ENCODE measurements at places on chromosomes 6 and 20.

DNA sequence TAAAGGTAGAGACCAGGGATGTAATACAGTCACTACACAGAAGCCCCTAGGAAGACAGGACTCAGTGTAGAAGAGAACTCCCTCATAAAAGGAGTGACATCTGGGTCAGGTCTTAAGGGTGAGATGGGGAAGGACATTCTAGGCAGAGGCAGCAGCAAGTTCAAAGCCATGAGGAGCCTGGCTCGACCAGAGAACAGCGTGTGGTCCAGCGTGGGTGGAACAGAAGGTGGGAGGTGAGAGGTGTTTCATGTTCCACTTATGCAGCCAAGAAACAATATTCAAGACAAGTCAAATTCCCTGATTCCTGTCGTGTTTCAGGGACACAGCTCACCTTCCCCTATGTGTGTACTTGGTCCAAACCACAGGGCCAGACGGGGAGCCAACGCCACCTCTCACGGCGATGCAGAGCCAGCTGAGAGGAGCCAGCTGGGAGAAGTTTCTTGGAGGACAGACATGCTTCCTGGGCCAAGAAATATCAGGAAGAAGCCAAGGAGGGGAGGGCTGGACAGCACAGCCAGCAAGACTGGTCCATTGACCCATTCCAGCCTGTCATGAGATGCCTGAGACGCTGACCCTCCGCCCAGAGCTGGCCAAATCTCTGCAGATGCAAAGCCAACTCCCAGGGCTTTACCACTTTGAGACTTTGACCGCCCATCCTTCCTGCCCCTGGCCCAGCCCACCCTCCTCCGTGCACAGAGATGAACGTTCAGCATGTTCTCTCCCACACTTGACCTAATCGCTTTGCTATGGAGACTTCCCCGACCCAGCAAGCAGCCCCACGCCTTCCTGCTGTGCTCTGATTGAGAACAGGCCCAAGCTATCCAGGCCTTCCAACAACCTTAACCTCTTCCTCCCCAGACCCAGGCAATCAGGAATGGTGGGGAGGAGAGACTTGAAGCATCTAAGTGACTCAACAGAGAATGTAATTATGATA lies 113.8 kb downstream of the PRND start:
- no peak for DNase-seq

DNA sequence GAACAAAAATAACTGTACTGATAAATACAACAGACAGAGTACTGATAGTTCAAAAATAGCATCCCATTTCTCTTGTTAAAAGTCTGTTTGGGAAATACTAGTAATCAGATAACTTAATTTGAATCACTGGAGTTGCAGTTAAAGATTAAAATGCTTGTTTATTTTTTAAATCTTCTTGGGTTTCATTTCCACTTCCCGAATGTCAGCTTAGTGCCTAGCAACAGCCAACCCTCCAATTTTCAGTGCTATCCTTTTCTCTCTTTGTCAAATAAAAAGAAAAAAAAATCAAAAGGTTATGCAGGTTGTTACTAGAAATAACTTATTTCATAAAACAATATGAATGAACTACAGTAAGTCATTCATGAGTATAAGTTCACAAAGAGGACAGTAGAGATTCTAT lies 257.7 kb upstream of the STXBP5 start:
- no peak for DNase-seq

DNA sequence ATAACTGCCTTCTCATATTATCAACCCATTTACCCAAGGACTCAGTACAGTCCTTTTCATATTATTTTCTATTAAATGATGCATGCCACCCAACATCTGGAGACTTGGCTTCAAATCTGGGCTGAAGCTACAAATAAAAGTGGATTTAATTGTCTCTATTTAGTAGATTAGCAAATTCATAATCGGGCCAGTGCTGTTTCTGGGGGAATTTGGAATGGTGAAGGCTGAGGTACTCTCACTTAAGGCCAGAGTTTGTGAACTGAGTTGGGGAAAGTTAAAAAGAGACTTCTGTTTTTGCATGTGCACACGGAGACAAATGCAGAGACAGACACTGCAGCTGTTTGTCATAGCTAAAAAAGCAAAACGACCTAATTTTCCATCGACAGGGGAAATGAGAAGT lies 100.9 kb downstream of the PFDN4 start:
- DNase-seq = no peak

DNA sequence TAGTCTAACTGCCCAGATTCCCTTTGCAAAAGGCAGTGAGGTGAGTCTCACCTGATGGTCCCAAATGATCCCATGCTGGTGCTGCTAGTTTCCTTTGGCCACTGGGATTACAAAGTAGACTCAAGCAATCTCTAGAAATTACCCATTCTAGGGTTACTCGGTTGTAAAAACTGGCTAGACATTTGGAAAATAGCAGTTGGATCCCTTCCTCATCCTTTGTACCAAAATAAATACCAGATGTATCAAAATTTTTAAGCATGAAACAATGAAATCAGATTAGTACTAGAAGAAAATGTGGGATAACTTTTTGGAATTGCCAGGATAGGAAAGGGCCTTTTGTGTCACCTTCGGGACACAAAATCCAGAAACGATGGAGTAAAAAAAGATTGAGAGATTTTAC lies 112.9 kb upstream of the TOP1 start:
- DNase-seq = no peak

- no peak for DNase-seq
Measured at GRCh38 chr20:2093159-2093781, 8.4 kb upstream of the STK35 start.

GRCh38 chr6:132365281-132365907 lies 35.9 kb downstream of the MOXD1 start:
- DNase-seq = no peak

DNA sequence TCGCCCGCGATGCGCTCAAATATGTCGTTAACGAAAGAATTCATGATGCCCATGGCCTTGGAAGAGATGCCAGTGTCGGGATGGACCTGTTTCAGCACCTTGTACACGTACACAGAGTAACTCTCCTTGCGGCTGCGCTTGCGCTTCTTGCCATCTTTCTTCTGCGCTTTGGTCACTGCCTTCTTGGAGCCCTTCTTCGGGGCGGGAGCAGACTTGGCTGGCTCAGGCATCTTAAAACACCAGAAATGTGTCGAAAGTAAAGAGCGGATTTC lies 36.4 kb downstream of the HFE start:
- DNase-seq = peak; percentile 52

DNA sequence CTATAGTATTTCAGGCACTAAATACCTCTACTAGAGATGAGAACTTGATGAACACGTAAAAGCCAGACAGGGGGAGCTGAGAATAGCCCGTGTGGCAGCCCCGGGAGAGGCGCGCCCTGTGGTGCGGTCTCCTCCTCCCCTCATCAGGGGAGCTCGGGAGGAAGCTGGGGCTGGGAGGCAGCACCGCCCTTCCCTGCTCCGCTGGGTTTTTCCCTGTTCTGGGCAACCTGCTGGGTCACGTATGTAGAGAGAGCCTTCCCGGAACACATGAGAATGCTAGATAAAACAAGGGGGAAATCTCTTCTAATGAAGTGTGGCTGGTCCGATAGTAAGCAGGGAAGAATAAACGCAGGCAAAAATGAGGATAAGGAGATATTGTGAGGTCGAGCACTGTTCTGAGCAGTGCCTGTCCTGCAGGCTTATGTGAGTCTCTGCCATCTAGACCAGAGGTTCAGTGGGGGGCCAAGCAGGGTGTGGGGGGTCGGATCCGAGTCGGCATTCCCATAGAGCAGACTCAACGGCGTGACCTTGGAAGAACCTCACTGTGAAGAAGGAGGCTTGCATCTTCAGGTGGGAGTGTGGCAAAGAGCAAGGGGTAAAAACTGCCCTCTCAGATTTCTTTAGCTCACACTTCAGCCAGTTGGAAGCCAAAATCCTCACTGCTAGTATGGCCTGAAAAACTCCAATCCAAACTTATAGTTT lies 13.4 kb upstream of the RPS6KA2 start:
- DNase-seq = no peak

- no peak for DNase-seq
Measured at GRCh38 chr6:75993236-75994162, 79.0 kb downstream of the IMPG1 start.

GRCh38 chr6:154604119-154604518 lies 93.6 kb upstream of the CNKSR3 start:
- DNase-seq = no peak

- DNase-seq = no peak
Measured at GRCh38 chr6:80005406-80005805, 957 bp downstream of the TTK start.

DNA sequence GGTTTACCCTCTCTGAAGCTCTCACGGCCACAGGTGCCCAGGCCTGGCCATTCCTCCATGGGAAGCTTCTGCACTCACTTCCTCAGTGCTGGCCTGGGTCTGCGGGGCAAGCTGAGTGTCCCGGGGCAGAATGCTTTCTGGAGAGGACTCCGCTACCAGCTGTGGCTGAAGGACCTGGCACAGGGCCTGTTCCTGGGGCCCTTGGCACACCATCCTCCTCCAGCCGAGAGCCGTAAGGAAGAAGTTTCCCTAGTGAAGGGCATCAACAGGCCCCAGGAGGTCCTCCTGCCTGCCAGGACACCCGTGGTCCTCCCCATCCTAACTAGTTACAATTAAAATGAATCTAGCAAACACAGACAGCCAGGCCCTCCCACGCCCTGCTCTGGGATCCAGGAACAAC lies 14.0 kb upstream of the KCNK15 start:
- DNase-seq = no peak

GRCh38 chr6:5626727-5627426 lies 365.6 kb downstream of the FARS2 start:
- DNase-seq = no peak

GRCh38 chr20:6768228-6769140 lies 998 bp downstream of the BMP2 start:
- DNase-seq = no peak

- DNase-seq = no peak
Measured at GRCh38 chr6:163356324-163356723, 58.2 kb upstream of the QKI start.

DNA sequence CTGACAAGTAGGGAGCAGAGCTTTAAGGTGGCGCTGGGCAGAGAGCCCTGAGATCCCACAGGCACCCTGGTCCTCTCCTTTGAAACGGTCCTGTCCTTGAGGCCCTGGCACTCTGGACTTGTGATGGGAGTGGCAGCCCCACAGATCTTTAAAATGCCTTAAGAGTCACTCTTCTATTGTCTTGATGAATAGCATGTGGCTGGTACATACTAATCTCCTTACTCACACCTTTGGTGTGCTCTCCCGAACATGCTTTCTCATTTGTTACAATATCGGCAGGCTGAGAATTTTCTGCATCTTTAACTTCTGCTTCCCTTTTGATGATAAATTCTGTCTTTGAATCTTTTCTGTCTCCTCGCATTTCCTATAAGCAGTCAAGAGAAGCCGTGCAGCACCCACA lies 333.8 kb downstream of the TFAP2A start:
- DNase-seq = no peak

GRCh38 chr20:37846573-37846972 lies 56.4 kb upstream of the VSTM2L start:
- DNase-seq = no peak

GRCh38 chr6:15152700-15153099 lies 93.2 kb upstream of the JARID2 start:
- DNase-seq = no peak

GRCh38 chr20:9241721-9242427 lies 173.0 kb downstream of the PLCB4 start:
- no peak for DNase-seq

- DNase-seq = no peak
Measured at GRCh38 chr6:133977983-133978895, 25.2 kb downstream of the TBPL1 start.

DNA sequence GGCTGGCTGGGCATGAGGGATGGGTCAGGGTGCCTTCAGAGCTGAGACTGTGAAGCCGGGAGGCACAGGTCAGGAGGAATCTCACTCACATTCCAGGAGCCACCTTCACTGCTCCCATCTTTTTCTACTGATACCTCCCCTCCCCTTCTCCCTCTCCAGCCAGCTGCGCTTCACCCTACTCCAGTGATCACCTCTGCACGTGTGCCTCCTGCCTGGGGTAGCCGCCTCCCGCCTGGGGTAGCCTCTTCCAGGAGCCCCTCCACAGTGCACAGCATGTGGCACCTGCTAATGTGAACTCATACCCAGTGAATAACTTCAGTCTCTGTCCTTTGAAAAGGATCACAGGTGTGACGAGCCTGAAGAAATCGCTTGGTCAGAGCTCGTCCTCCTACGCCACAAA lies 232.6 kb downstream of the TMEM242 start:
- DNase-seq = no peak

- DNase-seq = peak; percentile 11
Measured at GRCh38 chr6:37696841-37697662, 631 bp downstream of the MDGA1 start.

All from stimulated activated CD8-positive, alpha-beta memory T cell treated with anti-CD3 and anti-CD28 coated beads, Interleukin-4, amount 100 ng/mL, for 4 hours (primary cell).